Retinal pigment epithelial cell (primary cell): ENCODE measurements at places on chromosomes 3 and 15.

- no peak for DNase-seq
These were observed 26.2 kb downstream of the ARPP21 start for GRCh38 chr3:35665390-35666055.

DNA sequence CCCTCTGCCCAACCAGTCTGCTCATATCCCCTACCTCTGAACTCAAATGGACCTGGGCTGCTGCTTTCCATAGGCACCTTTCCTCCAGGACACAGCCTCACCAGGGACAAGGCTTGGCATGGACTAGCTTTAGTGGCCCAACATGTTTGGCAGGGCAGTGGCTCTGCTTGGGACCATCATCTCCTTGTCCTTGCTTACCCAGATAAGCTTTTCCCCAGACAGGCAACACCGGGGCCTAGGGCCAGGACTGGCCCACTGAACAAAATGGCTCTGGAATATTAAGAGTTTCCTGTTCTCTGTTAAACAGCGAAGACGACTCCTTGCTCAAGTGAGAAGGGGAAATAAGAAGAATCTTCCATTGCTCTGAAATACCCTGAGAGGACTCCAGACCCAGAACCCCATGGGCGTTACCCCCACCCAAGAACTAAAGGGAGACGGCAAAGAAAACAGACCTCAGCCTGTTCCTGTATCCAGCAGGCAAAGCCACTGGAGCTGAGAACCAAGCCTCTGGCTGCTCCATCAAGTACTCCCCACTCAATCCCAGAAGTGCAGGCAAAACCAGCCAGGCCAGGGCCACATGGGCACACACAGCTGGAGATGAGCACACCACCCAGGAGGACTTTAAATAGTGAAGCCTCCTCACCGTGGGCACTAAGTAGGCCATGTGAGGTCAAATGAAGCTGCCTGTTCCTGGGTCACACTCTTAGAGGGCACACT lies 45.5 kb downstream of the CTNNB1 start:
- DNase-seq = no peak

DNA sequence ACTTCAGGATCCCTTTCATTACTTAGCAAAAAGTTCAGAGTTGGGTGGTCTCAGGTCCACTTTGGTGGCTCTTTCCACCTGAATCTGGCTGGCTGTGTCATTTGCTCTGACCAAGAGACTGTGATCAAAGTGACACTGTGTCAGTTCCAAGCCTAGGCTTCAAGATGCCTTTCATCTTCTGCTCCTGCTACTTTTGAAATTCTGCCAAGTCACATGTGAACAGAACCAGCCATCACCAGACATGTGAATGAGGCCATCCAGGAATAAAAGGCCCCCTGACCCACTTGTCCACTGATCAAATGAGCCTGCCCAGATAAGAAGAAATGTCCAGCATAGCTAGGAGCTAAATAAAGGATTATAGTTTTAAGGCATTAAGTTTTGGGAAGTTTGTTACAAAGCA lies 132.2 kb downstream of the OSBPL10 start:
- peak; percentile 17 for DNase-seq

GRCh38 chr3:46383211-46383950 lies 12.6 kb downstream of the CCR5 start:
- no peak for DNase-seq

- no peak for DNase-seq
These were observed 33.7 kb upstream of the LIPC start for GRCh38 chr15:58398071-58398470.

- DNase-seq = no peak
These were observed 30.2 kb upstream of the VPS8 start for GRCh38 chr3:184781801-184782200.

- no peak for DNase-seq
These were observed 30.6 kb upstream of the LPP start for GRCh38 chr3:188123170-188123905.

GRCh38 chr3:171249245-171249644 lies 211.0 kb downstream of the TNIK start:
- no peak for DNase-seq

- DNase-seq = no peak
These were observed 16.0 kb upstream of the CPEB1 start for GRCh38 chr15:82663186-82663600.

DNA sequence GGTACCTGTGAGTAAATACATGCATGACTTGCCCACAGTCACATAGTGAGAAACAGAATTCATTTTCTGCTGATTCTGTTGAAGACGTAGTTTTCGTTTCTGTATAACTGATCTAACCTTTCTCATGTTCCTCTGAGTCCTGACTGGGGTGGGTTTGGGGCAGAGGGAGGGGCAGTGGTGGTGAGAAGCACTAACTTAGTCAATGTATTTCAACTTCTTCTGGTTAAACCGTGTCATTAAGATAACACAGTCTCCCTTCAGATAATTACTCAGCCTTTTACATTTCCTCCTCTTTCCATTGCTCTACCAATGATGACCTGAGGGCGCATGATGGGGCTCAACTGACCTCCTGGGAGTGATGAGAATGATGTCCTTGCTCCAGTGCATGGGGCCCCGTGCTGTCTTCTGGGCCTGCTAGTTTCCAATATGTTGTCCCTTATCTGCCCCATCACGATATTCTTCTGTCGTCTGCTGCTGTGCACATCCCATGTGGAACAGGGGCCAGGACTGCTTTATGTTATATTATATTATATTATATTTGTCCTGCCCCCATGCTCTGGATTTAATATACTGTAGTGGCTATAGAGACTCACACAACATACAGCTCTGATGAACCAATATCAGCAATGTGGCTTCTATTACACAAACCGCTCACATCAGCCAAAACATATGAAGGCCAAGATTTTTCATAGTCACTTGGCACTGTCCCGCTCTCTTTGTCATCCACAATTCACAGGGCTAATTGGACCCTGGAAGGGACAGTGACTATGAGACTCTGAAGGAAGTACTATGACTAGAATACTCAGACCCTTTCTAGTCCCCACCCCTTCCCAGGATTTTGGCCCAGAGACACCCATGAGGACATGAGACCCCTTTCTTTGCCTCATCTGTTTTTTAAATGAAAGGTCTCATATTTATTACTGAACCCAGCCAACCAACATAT lies 407.1 kb upstream of the MCTP2 start:
- no peak for DNase-seq

GRCh38 chr3:17844236-17844635 lies 101.8 kb upstream of the TBC1D5 start:
- no peak for DNase-seq

DNA sequence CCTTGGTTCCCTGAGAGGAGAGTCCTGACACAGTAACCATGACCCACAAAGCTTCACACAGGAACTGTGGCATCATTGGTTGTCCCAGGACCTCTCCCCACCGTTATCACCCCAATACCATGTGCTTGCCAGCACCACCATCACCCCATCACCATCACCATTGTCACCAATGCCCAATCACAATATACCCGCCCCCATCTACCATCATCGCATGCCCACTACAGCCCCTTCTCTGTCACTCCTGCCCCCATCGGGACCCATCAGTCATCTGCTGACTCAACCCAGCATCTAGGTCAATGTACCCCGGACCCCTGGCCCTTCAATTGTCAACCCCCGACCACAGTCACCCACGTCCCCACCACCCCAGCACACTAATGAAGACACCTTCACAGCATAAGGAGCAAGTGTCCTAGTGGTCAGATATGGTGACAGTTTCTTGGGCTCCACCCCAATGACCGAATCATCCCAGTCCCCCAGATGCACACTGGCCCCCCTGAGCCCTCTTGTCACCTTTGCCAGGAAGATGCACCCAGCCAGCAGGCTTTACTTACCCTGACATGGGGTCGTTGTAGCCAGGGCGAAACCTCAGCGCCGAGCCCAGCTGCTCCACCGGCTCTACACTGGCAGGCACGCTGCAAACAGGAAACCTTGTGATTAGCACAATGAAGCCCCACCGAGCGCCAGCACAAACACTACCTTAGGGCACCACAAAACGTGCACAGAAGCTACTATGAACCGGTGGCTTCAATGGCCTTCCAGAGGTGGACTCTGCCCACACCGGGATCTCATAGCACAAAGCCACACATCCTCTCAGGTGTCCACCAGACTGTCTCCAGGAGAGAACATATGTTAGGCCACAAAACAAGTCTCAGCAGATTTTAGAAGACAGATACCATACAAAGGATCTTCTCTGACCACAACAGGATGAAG lies 25.1 kb downstream of the SHISA5 start:
- no peak for DNase-seq

DNA sequence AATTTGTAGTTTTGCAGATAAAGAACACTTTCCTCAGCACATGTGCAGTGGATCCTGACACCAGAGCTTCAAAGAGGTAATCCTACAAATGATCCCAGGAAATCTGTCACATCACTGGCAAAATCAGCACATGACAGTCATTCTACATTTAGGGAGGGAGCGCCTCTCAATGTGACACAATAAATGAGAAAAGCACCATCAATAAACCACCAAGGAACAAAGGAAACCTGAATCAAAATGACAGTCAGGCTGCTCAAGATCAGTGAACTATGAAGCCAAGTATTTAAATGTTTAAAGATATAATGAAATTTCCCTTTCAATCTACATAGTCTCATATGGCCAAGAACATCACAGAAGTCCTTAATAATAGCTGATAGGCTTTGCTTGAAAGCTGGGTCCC lies 119.5 kb downstream of the LRRN1 start:
- DNase-seq = no peak

DNA sequence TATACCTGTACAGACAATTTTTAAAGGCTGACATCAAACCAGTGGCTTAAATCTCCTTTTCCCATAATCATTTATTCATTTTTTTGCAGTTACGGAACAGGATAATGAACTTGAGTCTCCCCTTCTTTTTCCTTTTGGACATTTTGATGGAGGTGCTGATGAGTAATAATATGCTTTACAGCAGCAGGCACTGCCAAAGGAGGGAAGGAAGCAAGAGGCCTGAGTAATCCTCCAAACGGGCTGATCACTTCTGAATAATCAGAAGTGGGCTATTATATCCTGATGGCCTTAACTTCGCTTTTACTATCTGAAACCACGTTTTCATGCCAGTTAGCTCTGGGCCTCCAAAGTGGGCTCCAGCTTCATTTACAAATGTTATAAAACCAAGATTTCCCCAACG lies 527.2 kb downstream of the FOXP1 start:
- DNase-seq = no peak

GRCh38 chr3:115321400-115321805 lies 174.3 kb upstream of the ZBTB20 start:
- peak; percentile 81 for DNase-seq

- no peak for DNase-seq
These were observed 17.3 kb downstream of the CCDC54 start for GRCh38 chr3:107394502-107394901.

DNA sequence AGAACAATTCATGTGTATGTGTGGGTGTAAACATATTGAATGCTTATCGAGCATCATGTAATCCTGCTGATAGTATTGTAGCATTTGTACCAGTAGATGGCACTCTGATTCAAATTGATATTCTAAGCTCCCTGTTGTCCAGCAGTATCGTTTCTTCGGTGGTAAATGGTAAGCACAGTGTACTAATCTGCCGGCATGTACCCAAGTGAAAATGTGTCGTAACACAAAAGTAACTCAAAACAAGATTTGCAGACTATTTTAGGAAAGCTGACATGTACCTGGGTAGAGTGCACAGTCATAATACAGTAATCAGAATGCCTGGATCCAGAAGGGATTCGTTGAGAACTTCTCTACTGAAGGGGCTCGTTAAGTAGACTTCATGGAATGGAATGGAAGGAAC lies 31.7 kb upstream of the MNS1 start:
- peak; percentile 52 for DNase-seq

DNA sequence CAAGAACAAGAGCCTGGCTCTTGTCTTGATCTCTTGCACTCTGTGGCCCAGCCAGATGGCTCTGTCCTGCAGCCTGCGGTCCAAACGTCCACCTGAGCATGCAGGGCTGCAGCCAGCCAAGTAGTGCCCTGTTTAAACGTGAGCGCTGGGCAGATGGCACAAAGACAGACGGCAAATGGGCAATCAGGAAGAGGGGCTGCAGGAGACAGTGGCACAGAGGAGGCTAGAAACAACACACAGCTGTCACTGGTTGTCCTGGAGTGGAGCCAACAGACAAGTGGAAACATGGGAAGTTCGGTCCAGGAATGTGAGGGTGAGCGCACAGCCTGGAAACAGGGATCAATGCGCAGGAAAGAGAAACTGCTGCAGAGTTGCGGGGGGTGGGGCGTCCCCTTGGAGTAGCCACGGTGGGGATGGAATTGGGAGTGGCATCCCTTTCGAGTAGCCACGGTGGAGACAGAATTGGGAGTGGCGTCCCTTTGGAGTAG lies 10.7 kb upstream of the ZXDC start:
- DNase-seq = no peak

DNA sequence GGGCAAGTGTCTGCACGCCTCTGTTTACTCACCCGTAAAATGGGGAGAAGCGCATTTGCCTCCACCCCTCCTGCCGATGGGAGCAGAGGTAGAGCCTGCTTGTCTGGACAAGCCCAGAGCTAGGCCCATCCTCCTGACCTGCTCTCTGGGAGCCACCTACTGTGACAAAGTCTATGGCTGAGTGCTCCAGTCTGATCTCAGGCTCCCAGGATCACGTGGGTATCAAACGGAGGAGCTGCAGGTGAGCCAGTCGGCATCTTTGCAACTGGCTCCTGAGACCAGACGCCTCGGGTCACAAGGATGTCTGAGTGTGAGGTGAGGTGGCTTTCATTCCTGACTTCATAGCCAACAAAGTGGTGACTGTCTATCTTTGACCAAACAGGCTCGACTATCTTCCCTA lies 2.1 kb upstream of the ALDH1A3 start:
- DNase-seq = no peak

DNA sequence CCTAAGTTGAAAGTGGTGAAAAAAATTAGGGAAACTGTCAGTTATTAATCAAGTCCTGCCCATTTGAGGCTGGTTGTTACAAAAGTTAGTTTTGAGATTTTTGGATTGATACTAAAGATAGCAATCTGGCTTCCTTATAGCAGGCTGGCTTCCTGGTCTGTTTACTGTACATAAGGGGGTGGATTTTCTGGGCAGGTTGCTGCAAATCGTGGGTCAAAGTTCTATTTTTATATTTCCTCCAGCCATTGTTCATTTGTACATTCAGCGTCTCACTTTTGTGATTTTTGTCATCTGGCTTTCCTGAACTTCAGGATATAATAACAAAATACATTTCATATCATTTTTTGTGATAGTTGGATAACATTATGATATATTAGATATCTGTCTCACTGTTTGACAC lies 49.5 kb downstream of the CLDN1 start:
- DNase-seq = no peak

DNA sequence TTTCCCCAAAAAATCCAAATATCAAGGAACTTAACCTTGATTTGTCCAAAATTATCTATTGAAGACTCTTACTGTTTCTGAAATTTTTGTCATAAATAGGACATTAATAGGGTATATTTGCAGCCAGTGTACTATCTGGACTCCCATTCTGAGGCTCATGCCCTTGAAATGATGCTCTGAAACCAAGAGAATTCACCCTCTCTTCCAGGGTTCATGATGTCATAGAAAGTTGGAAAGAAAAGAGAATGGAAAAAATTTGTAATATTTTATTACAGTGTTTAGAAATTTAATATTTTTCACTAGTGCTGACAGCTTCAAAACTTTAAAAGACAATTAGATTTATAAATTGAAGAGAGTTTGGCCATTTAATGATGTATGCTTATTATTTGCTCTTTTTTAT lies 712.5 kb downstream of the MCTP2 start:
- no peak for DNase-seq

- DNase-seq = no peak
These were observed 20.2 kb downstream of the CGGBP1 start for GRCh38 chr3:88038566-88038965.
